Tibial artery (tissue), 4 donors: ENCODE measurements at places on chromosomes 12 and 14.

- no peak for DNase-seq
Observed at GRCh38 chr14:95549656-95550585, 15.1 kb downstream of the GLRX5 start.

DNA sequence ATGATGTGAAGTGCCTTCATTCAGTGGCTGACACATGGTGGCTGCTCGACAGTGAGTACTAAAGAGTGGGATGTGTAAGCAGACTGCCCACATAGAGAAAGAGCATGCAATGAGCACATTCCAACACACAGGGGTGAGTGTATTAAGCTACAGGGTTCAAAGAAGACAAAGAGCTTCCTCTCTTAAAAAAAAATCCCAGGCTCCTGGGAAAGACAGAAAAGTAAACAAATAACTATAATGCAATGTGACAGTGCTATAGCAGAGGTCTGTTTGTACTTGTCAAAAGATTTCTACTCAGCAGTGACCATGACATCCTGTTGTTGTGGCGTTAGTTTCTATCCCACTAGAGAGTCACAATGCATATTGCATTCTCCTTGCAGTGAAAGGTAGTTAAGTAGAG is 12.4 kb upstream of the PCNX1 start:
- no peak for DNase-seq

- DNase-seq = no peak
Observed at GRCh38 chr12:110373425-110373824, 30.1 kb downstream of the ANAPC7 start.

- DNase-seq = no peak
Observed at GRCh38 chr12:110590806-110591326, 7.7 kb upstream of the PPTC7 start.

DNA sequence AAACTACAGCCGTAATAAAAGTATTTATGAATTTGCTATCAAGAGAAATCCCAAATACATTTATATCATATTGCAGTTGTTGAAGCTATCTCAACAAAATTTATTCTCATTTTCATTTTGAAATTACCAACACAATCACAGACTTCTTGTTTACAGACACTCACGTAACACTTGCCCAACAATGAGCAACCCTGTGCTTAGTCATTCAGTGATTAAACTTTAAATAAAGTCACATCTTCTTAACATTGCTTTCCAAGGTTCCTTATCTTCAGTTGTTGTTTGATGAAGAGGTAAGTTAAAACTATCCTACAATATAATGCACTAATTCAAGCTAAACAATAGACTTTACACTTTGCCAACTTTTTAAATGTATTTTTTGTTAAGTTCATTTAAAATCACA is 601.8 kb downstream of the SLC16A7 start:
- DNase-seq = no peak

DNA sequence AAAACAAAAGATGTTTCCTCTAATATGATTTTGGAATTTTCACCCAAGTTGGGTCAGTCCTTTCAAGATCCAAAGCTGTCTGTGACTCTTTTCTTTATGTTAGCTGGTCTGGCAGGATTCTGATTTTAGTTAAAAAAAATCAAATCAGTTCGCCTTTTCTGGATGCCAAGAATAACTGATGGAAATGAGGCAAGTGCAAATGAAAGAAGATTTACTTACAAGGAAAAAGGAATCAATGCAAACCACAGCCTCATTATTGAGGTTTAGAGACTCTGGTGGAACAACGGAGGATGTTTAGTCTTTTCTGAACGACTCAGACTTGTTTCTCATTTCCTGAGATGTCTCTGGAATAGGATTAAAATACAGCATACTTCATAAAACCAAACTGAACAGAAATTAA is 117.0 kb upstream of the DYRK2 start:
- no peak for DNase-seq

DNA sequence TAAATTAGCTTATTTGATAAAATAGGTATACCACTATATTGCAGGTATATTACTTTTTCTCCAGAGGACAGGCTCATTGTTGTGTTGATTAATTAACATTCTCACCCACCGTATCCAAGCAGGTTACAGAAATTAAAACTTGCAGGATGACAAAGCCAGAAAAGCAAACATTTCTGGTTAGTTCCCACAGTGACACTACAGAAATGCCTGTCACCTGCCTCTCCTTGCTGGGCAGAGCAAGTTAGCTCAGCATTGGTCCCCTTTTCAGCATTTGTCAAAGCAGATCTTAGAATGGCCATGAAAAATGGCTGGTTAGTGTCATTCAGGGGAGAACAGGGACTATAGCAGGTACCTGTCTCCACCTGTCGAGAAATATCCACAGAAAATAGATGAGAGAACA is 38.8 kb downstream of the RMST start:
- no peak for DNase-seq

DNA sequence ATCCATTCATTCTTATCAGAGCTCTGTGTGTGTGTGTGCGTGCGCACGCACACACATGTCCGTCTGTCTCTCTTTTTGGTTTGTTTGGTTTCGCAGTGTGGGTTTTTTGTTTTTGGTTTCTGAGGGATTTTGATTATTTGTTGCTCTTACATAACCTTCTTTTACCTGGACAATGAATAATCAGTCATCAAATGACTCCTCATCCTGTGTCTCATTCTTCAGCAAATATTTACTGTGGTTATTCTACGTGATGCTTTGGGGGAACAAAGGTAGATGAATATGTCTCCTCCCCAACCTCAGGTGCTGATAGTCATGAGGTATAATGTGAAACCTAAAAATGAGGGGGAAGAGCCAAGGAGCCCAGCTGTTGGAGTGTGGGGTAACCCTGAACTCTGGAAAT is 92.4 kb downstream of the SAMD4A start:
- no peak for DNase-seq

- peak; percentile 74 for DNase-seq
Observed at GRCh38 chr12:64088431-64089349, 133.4 kb downstream of the KICS2 start.

DNA sequence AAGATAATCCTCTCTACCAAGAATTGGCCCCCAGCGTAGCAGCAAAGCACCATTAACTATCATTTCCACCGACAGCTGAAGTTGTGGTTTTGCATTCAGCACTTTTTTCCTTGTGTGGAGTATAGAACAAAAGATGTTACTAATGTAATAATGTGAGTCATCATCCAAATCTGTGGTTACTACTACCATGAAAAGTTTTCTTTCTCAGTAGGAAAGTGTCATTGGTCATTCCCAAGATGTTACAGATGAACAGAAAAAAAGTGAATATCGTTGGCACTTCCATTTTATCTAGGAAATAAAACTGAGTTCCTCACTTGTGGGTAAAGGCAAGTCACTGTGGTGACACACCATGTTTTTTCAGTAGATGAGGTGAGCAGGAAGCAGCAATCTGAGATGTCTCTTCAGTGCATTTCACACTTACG is 30.3 kb upstream of the IFNG start:
- DNase-seq = no peak

DNA sequence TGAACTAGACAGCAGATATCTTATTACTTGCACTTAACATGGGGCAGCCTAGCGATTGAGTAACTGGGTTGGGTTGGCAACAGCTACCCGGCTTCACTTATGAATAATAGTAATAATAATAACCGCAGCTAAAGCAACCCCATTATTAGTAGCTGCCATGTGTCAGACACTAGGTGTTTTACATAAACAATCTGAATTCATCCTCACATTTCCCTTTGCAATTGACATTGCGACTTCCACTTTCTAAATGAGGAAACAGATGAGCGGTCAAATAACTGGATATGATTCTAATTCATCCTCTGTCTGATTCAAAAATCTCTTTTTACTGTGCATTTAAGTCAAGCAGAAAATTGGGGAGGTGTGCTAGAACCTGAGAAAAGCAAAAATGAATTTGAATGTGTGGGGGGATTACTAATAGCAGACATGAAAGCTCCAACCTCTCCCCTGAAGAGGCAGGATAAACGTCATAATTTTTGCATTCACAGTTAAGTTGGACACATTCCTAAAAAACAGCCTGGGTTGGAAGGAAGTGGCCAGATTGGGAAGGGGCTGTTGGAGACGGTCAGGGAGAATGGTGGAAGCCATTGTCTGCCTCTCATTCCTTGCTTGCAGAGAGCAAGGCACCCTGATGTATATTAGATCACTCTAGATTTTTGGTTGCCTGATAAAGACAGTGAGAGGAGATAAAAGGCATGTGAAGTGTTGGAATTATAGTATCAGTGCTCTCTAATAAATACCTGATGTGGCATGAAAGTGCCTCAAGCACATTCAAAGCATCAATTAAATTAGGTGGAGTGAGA is 13.1 kb downstream of the EMP1 start:
- no peak for DNase-seq

- no peak for DNase-seq
Observed at GRCh38 chr14:73591690-73592449, at the start of gene ACOT4. ACOT4 (plus strand) TSS chr14:73591873; CDS start chr14:73591960, 87 bp downstream.

GRCh38 chr12:122893208-122894153 is 2.4 kb downstream of the VPS37B start:
- DNase-seq = no peak

GRCh38 chr14:74401504-74402241 is 24.3 kb downstream of the SYNDIG1L start:
- peak; percentile 60 for DNase-seq

GRCh38 chr12:12859690-12860089 is 31.7 kb upstream of the GPRC5A start:
- no peak for DNase-seq

DNA sequence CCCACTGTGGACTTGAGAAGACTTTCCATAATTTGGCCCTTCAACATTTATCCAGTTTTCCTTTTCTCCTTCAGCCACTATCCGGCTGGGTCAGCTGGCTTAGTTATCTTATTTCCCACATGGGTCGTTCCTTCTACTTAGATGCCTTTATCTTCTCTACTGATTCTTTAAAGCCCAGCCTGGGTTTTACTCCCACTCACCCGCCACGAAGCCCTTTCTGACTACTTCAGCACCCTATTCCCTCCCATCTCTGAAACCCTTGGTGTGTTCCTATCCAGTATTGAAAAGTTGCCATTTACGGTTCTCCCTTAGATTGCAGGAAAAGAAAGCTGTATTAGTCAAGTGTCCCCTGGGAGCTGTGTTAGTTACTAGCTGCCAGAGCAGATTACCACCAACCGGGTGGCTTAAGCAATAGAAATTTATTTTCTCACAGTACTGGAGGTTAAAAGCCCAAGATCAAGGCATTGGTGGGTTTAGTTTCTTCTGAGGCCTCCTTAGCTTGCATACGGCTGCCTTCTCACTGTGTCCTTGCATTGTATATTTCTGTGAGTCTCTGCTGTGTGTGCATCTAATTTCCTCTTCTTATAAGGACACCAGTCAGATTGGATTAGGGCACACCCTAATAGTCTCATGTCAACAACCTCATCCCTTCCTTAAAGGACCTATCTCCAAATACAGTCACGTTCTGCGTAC is 105.5 kb downstream of the GPATCH2L start:
- DNase-seq = no peak

GRCh38 chr12:76674669-76675315 is 89.1 kb upstream of the ZDHHC17 start:
- no peak for DNase-seq

DNA sequence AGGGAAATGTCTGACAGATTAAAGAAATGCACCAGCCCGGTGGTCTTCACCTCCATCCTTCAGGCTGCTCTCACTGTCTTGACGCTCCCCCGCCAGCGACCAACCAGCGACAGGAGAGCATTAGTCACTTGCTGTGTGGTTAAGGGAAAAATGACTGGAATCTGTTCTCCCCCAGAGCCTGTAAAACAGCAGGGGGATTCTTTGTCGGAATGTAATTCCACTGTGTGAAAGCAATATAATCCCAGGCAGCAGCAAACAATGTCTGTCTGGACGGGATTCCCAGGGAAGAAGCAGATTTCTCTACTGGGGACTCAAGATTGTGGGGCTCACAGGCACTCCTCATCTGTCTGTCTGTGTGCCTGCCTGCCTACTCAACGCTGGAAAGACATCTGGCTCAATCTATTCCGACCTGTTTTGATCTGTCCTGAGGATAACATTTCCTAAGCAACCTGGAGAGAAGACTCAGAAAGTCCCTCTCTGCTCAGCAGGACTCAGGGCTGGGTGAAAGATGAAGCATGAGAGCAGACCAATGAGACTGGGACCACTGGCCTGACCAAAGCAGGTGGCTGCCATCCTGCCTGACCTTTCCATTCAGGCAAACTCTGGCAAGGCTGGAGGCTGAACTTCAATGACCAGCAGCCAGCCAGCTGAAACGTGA is 54.6 kb downstream of the NUAK1 start:
- no peak for DNase-seq

- no peak for DNase-seq
Observed at GRCh38 chr12:128402486-128403243, 135.7 kb downstream of the TMEM132C start.

- DNase-seq = peak; percentile 80
Observed at GRCh38 chr12:13044002-13044905, at the start of gene FAM234B. FAM234B (plus strand) TSS chr12:13044381; CDS start chr12:13044404, 23 bp downstream.

GRCh38 chr14:104810316-104810715 is 9.4 kb downstream of the ZBTB42 start:
- no peak for DNase-seq

GRCh38 chr12:5307065-5307464 is 124.8 kb upstream of the NTF3 start:
- DNase-seq = no peak

- no peak for DNase-seq
Observed at GRCh38 chr12:91133871-91134270, 22.6 kb upstream of the LUM start.

DNA sequence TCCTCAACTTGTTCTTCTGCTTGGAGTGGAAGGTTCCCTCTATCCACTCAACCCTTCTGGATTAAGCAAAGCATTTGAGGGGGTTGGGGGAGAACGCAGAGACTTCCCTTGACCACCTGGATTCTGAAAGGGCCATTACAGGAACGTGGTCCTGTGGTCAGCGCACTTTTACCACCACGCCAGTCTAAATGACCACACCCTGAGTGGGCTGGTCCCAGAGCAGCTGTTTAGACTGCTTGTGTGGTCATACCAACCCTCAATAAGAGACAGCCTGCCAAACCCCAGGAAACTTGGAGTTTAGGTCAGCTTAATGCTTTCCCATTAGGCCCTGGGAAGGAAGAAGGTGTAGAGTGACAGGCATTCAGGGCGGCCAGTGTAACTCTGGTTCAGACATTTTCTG is 165.5 kb upstream of the ATP2B1 start:
- no peak for DNase-seq

DNA sequence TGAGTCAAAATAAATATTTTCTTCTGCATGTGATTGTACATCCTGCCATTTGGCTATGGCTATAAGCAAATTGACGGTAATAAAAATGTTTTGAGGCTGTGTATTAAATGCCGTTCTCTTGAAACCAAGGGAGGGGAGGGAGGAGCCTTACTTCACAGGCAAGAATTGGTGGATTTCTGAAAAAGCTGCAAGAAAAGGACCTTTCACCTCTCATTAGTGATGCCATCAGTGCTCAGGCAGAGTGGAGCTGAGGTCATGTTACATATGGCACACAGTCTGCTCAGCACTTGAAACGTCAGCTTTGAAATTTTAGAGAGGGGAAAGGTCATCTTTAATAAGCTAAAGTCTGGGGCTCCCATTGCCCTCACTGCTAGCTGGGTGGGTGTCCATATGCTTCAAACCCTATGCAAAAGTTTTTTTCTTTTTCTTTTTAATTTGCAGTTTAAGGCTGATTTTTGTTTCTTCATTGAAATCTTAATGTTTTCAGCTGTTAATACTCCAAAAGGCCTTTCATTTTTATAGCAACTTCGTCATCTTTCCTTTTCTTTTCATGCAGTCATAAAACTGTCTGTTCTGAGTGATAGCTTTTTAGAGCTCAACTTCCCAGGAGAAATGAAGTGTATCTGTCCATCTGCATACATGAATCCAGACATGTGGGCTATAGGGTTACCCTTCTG is 9.8 kb upstream of the SIX1 start:
- DNase-seq = no peak

- DNase-seq = no peak
Observed at GRCh38 chr12:132478845-132479244, 11.1 kb upstream of the FBRSL1 start.
